ENCODE measurements at places on chromosomes 4 and X.

- no peak for DNase-seq
These were observed 4.3 kb downstream of the GNL3L start for GRCh38 chrX:54534271-54534670.

GRCh38 chrX:87017210-87017609 is 500.4 kb upstream of the KLHL4 start:
- DNase-seq = no peak

DNA sequence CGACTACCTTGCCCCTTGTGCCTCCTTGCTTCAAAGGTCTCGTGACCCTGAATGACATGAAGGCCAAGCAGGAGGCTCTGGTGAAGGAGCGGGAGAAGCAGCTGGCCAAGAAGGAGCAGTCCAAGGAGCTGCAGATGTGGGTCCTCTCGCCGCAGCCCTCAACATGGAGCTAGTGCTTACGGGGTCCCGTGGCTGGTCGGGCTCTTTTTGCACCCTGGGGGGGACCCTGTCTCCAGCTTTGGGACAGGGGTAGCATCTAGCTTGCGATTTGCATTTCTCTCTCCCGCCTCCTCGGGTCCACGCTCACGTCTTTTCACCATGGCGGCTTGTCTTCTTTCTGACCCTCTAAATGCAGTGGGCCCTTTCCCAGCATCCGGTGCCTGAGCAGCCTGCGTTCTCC is 1.8 kb downstream of the FAM50A start:
- no peak for DNase-seq

GRCh38 chr4:138192113-138192512 is 50.0 kb downstream of the SLC7A11 start:
- no peak for DNase-seq

DNA sequence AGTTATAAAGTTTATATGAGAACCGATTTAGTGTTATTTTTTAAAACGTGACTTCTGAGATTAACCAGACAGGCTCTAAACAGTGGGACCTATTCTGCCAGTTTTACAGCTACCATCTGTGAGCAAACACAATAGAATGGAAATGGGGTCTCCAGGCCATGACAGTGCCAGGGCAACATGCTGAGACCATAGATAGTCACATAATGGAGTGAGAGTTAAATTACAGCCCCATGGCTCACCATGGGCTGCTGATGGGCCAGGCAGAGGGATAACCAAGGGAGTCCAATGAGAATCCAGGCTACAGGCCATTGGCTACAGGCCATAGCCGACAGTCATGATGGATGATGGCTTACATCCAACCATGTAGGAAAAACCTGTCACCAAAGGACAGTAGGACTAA is 183.5 kb upstream of the NDP start:
- DNase-seq = no peak

DNA sequence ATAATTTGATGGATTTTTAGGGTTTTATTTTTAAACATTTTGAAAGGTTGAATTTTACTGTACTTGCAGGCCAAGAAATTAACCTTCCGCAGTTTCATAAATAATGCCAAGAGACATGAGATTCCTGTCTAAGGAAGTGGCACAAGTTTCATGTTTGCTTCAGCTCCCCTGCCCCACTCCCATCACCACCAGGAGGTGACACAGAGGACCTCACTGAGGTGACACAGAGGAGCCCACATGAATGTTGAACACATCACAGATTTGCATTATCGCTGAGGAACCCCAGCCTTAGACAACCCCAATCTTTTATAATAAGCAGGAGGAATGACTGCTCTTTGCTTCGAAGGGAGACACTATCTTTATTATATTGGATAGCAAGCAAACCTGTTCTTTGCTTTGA is 491.4 kb upstream of the ATOH1 start:
- no peak for DNase-seq

- no peak for DNase-seq
These were observed 134.3 kb downstream of the GUCY2F start for GRCh38 chrX:109347632-109348031.

GRCh38 chr4:7364979-7365378 is 69.8 kb downstream of the PSAPL1 start:
- no peak for DNase-seq

Measured in stimulated activated CD8-positive, alpha-beta memory T cell treated with anti-CD3 and anti-CD28 coated beads, Interleukin-4, amount 100 ng/mL, for 4 hours (primary cell).